Spinal cord (tissue), 10 donors: ENCODE measurements at places on chromosomes 6 and 20. TPM values are rescaled to one million over a fixed set of nuclear protein-coding genes. Genes with fewer than 3 reads are reported as not detected.

DNA sequence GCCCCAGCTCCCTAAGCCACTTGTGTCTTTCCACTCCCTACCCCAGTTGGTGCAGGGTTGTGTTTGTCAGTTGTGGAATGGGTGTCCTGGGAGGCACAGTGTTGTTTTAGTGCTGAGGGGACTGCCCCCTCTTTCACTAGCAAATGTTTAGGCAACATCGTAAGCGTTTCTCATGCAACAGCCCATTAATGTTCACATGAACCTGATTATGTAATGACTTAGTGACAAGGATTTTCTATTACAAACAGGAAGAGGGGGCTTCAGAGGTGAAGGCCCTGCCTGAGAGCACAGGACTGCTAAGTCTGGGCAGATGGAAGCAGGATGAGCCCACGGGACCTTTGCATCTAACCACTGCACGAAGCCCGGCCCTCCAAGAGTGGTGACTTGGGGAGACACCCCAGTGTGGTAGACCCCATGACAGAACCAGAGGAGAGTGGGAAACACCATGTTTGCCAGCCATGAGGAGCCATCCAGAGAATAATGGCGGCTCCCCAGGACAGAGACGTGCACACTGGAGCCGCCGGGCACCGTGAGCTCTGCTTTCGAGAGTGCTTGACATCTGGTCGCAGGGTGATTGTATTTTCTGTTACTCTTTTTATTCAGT lies 339.7 kb downstream of the THBS2 start:
- no peak for DNase-seq

GRCh38 chr6:71371559-71371958 lies 82.9 kb downstream of the OGFRL1 start:
- no peak for DNase-seq

DNA sequence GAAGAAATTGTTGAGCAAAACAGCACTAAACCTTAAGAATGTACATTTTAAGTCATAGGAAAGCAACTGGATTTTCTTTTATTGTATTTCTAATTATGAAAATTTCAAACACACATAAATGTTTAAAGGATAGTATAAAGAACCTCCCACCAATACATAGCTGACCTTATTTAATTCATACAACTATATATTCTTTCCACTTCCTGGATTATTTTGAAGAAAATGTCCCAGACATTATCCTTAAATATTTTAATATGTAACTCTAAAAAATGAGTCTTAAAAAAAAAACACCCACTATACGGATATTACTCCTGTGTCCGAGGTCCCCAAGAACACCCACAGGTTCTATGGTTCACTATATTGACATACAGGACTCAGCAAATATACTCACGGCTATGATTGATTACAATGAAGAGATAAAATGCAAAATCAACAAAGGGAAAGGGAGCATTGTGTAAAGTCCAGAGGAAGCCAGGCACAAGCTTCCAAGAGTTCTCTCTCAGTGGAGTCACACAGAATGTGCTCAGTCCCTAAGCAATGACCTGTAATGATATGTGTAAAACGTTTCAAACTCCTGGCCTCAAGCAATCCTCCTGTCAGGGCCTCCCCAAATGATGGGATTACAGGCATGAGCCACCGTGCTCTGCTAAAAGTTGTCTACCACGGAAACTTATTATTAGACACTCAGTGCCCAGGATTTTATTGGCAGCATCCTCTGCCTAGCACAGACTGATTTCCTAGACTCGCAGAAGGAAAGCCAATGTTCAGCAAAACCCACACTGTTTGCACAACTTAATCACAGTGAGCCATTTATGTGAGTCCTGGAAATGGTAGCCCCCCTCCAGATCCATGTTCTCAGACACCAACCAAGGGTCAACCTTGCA lies 23.2 kb downstream of the GLYATL3 start:
- no peak for DNase-seq

DNA sequence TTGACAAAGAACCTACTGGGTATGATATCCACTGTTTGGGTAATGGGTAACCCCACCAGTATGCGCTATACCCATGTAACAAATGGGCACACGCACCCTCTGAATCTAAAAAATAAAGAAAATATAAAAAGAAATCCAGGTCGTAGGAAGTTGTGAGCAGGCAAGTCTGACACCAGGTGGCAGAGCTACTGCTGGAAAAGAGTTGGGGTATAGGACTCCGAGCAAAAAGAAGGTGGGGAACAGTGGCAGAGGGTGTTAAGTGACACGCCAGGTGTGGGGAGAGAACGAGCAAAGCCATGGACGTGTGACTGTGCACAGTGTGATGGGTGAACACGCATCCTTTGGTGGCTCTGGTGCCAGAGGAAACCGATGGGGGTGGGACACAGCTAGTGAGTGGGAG lies 46.7 kb downstream of the NOX3 start:
- DNase-seq, result no peak

DNA sequence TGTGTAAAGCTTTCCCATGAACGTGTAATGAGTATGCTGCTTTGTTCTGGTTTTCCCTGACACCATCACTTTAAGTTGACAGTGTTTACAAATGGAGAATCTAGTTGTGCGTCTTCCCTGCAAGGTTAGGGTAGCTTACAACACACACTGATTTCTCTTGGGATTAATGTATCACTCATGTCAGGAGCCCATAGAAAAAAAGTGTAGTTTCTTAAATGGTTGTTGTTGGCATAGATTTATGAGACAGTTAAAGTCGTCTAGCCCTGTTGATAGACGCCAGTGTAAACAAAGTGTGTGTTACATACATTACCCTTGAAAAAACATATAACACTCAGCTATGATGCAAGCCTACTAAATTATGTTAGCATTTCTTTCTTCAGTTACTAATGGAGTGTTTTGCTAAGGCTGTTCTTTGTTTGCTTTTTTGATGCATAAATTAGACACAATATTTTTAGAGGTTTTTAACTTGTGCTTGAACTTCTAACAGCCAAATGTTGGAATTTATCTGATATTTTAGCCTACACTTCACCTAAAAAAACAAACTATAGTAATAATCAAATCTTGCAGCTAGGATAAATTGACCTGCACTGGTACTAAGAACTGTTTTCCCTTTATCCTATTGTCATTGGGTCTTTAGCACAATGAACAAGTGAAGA lies 88.6 kb downstream of the RNF217 start:
- no peak for DNase-seq

DNA sequence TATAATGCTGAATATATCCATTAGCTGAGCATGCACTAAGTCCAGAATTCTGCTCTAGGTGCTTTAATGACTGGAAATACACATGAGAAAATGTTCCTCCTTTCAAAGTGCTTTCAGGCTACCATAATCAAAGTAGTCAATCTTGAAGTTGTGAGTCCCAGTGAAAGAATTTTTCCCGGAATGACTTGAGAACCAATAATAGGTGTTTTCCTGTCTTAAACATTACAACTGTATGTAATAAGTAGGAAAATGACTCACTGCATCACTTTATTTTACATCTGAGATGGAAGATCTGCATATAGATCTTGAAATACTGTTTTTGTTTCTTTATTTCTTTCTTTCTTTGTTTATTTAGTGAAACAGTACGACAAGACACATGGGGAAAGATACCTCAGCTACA lies 437.4 kb upstream of the JAG1 start:
- DNase-seq, result no peak

- DNase-seq, result no peak
Observed at GRCh38 chr6:38179794-38180430, 360.4 kb downstream of the ZFAND3 start.

DNA sequence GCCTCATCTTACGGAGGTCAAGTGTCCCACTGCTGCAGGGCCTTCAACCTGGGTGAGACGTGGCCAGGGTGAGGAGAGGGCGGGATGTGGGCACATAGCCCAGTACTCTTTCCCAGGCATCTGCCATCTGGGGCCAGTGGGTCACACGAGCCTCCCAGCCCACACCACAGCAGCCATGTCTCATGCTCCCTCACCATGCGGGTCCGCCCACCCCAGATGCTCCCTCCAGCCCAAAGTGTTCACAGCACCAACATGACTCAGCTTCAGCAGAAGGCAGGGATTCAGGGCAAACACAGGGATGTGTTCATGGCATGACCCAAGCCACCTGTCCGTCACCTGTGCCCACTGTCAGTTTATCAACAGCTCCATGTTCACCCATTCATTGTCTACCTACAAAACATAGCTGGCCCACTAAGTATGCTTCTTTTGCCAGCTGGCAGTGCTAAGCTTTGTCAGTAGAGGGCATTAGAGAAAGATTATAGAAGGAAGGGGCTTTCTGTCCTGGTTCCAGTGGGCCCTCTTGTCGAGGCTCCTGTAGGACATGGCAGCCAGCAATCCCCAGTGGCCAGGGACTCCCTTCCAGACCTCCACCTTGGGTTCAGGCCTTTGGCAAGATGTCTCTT lies 109.2 kb downstream of the FOXF2 start:
- no peak for DNase-seq

DNA sequence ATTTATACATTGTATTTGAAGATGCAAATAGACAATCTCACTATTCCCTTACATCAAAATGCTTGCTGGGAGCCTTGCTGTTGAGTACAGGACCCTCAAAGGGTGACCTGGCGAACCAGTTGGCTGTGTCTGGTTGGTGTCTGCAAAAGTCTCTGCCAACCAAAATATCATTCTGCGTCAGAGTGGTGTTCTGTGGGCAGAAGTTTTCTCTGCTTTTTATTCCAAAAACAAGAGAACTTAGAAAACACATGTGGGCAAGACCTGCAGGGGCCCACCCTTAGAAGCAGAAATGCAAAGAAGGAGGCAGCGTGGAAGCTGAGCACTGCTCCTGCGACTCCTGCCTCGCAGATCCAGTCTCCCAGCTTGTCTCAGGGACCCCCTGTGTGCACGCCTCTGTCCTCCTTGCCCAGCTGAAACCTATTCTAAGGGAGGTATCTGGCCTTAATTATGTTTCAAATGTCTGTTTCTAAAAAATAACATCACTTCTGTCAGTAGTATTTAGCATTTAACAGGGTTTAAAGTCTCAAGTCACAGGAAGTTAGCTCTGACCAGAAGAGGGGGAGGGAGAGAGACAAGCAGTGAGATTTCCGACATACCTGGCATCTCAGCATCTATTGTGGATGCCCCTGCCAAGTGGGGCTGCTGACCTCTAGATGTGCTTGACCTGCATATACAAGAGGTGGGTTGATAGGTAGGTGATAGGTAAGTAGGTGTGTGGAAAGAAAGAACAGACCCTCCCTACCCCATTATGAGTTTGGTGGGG lies 101.3 kb downstream of the SASH1 start:
- DNase-seq, result no peak

GRCh38 chr6:132445201-132445951 lies 44.1 kb upstream of the MOXD1 start:
- DNase-seq, result no peak

DNA sequence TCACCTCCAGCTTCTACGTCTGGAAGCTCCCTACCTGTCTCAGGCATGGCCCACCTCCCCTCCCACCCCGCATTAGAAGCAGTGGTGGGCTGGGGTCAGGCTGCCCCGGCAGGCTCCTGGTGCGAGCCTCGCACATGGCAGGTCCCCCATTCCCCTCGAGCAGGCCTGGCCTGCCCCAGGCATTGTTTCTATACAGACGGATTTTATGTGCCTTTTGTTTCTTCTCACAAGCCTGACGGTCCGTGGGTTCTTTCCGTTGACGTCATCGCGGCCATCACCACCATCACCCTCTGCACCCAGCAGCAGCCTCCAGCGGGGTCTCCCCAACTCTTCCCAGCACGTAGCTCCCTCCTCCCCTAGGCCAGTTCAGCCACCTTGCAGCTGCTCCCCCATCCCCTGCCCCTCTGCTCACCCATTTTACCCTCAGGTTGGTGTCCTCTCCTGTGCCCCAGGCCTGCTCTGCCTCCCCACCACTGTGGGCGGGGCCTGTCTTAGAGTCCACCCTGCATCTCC lies 4.6 kb downstream of the CST7 start:
- no peak for DNase-seq

- no peak for DNase-seq
Observed at GRCh38 chr6:31568537-31568961, 3.5 kb upstream of the LTA start.

GRCh38 chr6:11639376-11640235 lies 102.1 kb downstream of the TMEM170B start:
- DNase-seq, result no peak

DNA sequence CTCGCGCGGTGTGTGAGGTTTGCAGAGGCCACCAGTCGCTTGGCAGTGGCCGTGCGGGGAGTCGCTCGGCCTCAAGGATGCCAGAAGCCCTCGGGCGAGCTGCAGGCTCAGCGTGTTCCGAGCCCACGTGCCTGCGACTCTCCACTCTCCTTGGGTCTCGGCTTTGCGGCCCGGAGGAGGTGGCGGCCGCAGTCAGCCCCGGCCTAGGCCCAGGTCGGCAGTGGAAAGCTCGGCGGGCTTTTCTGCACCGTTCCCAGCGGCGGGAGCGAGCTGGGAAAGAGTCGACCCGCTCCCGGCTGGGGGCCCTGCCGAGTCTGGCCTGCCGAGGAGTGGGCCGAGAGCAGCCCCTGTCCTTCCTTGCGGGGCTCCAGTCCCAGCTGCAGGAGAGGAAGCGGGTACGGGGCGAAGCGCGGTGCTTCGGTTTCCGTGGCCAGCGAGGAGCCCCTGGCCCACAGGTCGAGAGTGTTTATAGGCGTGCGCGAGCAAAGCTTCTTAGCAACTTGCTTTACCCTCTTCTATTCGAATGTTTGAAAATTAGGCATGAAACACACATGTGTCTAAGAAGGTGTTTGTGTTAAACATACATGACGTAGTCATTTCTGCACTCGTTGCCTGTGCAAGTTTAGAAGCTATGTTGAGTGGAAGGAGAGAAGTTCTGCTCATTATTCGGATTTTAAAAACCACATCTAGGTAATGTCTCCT lies 5.6 kb downstream of the FOXC1 start:
- no peak for DNase-seq

- DNase-seq, result no peak
Observed at GRCh38 chr20:14992153-14992552, 654.7 kb upstream of the FLRT3 start.

DNA sequence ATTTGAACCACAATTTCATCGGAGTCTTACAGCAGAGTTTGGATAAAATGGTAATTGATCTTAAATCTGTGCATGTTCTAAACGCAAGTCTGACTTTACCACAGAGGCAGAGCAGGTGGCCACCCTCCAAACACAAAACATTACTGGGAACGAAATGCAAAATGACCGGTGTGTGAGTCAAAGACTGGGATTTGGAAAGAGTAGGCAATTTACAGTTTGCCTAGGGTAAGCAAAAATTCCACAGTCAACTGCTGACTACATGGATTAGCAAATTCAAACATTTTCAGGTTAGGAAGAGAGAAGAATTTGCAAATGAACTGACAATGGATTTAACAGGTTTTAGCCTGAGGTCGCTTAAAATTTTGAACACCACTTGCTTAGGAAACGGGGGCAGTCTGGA lies 444.4 kb downstream of the HDGFL1 start:
- DNase-seq, result no peak

GRCh38 chr20:22447447-22447778 lies 137.0 kb downstream of the FOXA2 start:
- no peak for DNase-seq

- peak; percentile 31 for DNase-seq
Observed at GRCh38 chr20:15942130-15942529, 631.1 kb downstream of the KIF16B start.

GRCh38 chr6:2767657-2768524 lies 2.7 kb downstream of the WRNIP1 start:
- no peak for DNase-seq

The BTN1A1 gene
- 0.11 TPM for polyA plus RNA-seq

The RAB44 gene
- polyA plus RNA-seq, result not detected

The SRC gene
- 59.6 TPM for polyA plus RNA-seq

The UBD gene
- polyA plus RNA-seq, result not detected

The EDN1 gene
- polyA plus RNA-seq, result 8.3 TPM

The SEC63 gene
- 79.5 TPM for polyA plus RNA-seq

The MUCL3 gene
- polyA plus RNA-seq, result 0.06 TPM

The DEFB121 gene
- polyA plus RNA-seq, result not detected

The TRIM15 gene
- not detected for polyA plus RNA-seq
